Endothelial cell of umbilical vein (primary cell): ENCODE measurements at places on chromosomes 16 and 17. TPM values are rescaled to one million over a fixed set of nuclear protein-coding genes. Genes with fewer than 3 reads are reported as not detected.

The TBC1D3E gene
- total RNA-seq: not detected in 2 replicates

The SARM1 gene
- 4.6 and 7.0 TPM in 2 replicates for total RNA-seq

The CHST6 gene
- 0.60 and 0.81 TPM in 2 replicates for total RNA-seq

The CUEDC1 gene
- total RNA-seq: 27.7 and 28.5 TPM in 2 replicates
